ENCODE measurements at places on chromosomes 4 and X.

GRCh38 chrX:153560000-153560399 lies 38.9 kb downstream of the CCNQ start:
- no peak for DNase-seq

DNA sequence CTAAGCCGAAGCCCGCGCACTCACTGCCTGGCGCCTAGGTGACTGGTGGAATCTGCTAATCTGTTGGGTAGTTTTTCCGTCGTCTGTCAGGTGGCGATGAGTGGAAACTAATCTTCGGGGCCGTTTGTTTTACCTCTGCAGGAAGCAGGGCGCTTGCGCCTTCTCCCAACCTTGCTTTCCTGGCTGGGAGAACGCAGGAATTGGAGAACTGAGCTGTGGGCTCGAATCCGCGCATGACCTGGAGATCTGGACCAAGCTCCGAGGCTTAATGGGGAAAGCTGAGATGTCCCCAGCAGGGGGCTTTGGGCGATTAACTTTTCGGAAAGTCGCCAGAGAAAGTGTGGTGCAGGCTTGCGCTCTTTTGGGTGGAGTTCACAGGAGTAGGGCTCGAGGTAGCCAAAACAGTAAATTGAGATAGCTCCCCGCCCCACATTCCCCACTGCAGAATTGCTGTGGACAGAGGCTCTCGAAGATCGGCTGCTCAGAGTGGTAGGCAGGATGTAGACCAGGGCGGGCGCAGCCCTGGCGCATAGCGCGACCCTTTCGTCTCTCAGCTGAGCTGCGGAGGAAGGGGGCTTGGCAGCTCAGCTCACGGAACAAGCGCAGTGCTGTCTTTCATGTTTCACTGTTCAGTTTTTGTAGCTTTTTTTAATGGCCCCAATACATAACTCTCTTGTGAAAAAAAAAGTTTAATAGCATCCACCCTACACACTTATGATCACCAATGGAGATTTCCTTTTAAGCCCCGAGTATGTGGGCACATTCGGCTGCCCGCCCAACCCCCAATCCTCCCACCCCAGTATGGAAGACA lies 2.7 kb upstream of the FGF5 start:
- DNase-seq: no peak

- peak; percentile 27 for DNase-seq
Measured at GRCh38 chr4:86939729-86940575, 5.1 kb downstream of the AFF1 start.

DNA sequence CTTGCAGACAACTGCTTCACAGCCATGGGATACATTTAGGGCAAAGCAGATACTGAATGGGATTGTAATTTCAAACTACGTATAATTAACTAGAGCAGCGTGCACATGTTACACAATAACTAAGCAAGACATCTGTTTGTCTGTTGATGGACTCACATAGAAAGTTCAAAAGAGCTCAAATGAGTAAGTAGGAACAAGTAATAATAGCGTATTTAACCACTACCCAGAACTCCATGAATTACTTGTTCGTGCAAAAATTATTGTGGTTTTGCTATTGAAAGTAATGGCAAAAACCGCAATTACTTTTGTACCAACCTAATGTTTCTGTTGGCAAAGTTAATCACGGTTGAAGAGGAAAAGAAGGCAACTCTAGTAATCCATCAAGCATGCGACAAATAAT lies 825.4 kb downstream of the PCDH18 start:
- no peak for DNase-seq

DNA sequence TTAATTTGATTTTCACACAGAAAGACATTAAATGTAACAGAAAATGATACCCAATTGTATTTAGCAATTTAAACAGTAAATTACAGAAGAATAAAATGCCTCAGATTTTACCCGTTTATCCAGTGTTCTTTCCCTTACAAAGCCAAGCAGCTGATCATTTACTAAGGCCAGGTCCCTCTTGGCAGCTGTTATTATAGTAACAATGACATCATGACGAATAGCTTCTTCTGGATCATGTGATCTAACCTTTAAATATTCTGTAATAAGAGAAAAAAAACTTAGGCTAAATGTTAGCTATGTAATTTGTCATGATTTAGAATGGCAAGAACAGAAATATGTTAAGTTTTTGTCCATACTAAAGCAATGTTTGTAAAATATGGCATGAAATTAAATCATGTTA lies 69.4 kb downstream of the PDS5A start:
- no peak for DNase-seq

GRCh38 chr4:16897991-16898827 lies at the start of gene LDB2:
Gene LDB2 (minus strand): TSS chr4:16898645.
- peak; percentile 81 for DNase-seq
